HFF-Myc (cell line): ENCODE measurements at places on chromosomes 1 and 21.

- no peak for DNase-seq
These were observed 56.5 kb downstream of the LAMC2 start for GRCh38 chr1:183242556-183242955.

DNA sequence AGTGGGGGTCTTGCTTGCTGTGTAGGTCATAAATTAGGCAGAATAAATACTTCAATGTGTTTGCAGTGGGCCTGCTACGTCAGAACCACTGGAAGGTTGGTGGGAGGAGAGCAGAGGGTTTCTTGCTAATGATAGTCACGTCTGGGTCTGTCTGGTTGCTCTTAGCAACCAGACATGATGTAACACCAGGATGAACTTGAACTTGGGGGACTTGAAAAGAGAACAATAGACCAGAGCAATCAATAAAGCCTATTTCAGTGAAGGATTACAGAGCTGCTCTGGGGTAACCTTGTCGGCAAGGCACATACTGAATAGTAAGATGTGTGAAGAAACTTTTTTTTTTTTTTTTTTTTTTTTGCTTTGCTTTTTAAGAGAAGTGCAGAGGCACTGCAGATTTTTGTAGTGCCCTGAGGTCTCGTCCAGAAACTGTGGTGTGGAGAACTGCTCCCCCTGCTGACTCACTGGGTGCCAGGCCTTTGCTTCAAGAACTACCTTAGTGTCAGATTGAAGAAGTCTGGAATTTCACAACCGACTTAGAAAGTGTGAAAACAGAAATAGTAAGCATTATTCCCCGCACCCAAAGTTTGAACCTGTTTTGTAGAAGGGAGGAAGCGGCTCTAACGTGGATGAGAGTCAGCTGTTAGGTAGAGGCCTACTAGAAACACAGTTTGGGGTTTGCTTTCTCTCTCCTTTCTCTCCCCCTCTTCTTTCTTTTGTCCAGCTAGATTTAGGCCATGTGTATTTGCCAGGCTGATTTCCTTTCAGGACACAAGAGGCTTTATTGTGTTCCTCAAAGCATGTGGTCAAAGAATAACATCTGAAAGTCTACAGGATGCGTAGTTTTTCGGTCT is 271.6 kb downstream of the TM2D1 start:
- DNase-seq: peak; percentile 72

- no peak for DNase-seq
These were observed 21.5 kb downstream of the CDC73 start for GRCh38 chr1:193143285-193143684.

GRCh38 chr1:100536031-100536430 is 1.9 kb upstream of the GPR88 start:
- DNase-seq: no peak

DNA sequence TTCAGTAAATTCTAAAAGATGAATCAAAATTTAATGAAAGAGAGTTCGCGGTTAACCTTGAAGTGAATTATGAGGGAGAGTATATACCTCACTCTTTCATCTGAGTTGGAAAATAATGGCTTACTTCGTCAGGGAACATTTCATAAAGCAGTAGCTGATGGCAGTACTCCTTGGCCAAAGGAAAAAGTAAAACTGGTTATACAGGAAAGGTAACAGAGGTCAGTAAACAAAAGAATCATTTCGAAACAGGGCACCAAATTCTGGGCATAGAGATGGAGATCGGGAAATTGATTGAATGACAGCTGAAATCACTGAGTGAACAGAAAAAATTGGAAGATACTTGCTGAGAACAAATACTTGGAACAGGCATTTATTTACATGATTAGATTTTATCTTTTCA is 199.0 kb downstream of the OLFM3 start:
- no peak for DNase-seq
